ENCODE measurements at places on chromosomes 4 and X.

- no peak for DNase-seq
Measured at GRCh38 chrX:66221856-66222255, 57.8 kb downstream of the HEPH start.

DNA sequence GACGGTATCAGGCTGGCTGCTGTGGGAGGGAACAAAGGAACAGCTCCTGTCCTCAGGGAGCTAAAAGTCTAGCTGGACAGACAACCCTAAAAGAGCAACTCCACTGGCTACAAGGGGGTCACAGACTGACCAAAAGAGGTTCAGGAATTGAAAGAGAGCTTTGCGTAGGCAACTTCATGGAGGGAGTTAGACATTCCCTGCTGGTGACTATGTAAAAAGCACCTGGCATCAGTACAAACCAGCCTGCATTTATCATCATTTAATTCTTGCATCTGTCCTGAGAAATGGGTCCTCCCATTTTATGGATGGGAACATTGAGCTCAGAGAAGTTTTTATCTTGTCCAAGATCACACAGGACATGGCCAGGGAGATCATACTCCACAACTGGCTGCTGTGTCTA is 1.4 kb upstream of the LGI2 start:
- no peak for DNase-seq

GRCh38 chr4:20062054-20062453 is 189.7 kb upstream of the SLIT2 start:
- no peak for DNase-seq

- no peak for DNase-seq
Measured at GRCh38 chr4:159197260-159197884, 94.5 kb downstream of the RAPGEF2 start.

DNA sequence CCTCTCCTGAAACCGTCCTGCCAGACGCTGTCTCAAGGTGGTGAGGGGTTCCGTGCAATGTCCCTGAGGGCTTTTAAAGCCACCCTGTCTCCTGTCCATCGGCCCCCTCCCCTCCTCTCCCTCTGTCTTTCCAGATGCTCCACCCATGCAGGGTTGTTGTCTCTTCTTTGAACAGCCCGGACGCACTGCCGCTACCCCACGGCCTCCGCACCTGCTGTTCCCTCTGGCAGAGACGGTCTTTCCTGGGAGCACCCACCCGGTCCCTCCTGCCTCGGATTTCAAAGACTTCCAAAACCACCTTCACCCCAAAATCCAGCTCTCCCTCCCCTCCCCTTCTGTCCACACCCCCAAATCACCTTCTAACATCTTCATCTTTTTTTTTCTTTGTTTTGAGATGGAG is 4.1 kb upstream of the ASMT start:
- no peak for DNase-seq

DNA sequence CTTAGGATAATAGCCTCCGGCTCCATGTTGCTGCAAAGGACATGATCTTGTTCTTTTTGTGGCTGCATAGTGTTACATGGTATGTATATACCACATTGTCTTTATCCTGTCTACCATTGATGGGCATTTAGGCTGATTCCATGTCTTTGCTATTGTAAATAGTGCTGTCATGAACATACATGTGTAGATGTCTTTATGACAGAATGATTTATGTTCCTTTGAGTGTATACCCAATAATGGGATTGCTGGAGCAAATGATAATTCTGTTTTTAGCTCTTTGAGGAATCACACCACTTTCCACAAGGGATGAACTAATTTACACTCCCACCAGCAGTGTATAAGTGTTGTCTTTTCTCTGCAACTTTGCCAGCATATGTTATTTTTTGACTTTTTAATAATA is 4.6 kb downstream of the RAB33B start:
- DNase-seq: no peak

DNA sequence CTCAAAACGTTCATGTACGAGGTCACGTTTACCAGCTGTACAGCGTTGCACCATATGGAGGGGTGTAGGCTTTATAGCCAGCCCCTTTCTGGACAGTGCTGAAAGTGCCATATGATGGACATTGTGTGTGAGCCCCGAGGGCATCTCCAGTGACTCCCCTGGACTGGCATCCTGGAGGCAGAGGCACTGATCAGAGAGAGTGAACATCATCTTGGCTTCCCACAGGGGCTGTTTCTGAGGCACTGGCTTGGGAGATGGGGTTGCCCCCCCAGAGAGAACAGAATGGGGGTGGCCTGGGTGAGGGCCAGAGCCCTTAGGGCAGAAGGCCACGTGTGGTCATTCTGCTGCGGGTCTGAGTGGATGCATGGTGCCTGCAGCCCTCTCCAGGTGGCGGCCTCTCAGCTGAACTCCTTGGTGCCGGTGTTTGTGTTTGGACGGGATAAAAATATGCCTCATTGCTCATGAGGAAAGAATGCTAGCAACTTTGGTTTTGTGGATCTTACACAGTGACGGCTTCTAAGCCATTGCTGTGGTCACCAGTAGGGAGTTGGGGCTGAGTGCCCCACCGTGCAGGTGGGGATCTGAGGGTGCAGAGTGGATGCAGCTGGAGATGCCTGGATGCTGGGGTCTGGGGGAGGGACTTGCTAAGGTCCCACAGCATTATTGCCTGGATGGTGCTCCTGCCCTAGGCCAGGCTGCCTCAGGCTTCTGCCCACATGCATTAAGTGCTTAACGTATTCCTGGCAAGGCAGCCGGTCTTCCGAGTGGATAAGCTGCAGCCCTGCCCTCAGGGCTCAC is 3.4 kb downstream of the WFS1 start:
- DNase-seq: no peak

DNA sequence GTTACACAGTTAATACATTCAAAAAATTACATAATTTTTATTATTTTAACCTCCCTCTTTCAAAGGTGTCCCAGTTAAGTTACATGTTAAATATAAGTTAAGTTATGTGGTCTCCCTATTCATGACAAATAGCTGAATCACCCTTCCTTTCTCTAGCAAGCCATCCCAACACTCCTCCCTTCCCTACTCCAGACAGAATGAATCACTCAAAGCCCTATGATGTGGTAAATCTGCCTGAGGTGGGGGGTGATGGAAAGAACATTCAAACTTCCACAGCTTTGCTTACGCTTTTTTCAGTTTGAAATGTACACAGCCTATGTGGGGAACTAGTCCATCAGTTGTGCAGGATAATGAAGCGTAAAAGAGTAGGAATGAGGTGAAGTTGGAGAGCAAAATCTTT is 90.2 kb downstream of the CXCL13 start:
- no peak for DNase-seq

- no peak for DNase-seq
Measured at GRCh38 chr4:166458756-166459155, 585.7 kb downstream of the TLL1 start.

- DNase-seq: no peak
Measured at GRCh38 chr4:72136429-72136828, 104.6 kb downstream of the NPFFR2 start.

DNA sequence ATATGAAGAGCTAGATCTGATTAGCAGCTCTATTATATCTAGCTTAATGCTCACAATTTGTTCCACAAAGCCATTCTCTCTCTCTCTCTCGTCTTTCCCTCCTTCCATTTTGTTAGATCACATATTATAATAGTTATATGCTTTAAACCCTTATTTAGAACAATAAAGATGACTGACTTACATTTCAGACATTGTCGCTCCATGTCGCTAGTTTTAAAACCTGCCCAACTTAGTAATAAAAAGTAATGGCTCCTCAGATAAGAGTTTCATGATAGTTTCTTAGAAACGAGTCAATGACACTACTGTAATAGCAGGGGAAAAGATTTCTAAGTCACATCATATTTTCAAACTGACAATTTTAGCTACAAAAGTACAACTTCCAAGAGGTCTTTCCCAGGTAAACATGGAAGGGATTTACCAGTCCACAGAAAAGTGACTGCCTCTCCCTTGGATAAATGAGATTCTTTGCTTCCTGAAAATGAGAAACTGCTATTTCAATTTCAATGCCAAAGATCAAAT is 38.5 kb upstream of the YTHDC1 start:
- DNase-seq: no peak

DNA sequence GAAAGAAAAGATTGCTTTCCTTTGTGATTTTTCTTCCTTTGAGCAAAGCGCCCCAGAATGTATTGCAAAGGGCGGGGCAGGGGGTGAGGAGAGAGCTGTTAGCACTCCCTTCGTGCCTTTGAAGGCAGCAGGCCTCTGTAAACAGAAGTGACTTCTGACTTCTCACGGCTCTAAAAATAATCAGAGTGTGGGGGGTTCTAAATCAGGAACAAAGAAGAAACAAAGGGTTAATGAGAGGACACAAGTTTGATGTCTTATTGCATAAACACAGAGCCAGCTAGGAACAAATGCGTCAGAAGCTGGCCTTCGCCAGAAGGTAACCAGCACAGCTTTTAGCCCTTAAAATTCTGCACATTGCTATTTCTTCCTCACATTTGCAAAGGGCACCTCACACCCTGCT is 626.2 kb downstream of the MID1IP1 start:
- no peak for DNase-seq

GRCh38 chr4:38695809-38696208 is 31.8 kb downstream of the KLF3 start:
- no peak for DNase-seq

DNA sequence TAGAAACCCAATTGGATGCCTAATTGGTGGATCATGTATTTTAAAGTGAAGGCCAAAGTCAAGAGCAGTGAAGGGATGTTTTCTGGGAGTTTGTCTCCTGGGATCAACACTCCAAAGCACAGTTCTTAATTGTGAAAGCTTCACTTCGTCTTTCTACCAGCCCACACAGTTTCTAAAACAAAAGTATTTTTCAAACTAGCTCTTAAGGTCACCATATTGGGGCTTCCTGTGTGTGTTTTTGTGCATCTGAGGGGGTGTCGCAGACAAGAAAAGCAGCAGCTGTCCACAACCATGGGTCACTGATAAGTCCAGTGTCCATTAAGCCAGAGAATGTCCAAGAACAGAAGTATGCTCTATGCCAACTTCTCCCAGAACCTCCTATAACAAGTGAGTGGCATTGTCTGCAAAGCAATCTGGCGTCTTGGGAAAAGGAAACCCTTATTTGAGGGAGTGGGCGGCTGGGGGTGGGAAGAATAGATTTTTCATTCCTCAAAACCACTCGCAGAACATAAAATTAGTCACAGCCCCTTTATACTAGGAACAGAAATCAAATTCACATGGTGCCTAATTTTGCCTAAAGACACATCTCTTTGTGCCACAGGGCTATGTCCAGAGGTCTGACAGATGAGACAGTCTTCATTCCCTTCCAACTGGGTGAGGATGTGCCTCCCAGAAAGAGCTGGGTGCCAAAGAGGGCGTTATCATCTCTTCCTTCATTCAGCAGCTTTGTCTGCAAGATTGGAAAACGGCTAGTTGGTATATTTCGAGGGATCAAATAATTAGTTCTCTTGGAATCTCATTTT is 610.4 kb downstream of the BCOR start:
- DNase-seq: no peak

- no peak for DNase-seq
Measured at GRCh38 chr4:122882857-122883735, 39.3 kb downstream of the NUDT6 start.

GRCh38 chr4:6086846-6087245 is 68.6 kb upstream of the C4orf50 start:
- no peak for DNase-seq

DNA sequence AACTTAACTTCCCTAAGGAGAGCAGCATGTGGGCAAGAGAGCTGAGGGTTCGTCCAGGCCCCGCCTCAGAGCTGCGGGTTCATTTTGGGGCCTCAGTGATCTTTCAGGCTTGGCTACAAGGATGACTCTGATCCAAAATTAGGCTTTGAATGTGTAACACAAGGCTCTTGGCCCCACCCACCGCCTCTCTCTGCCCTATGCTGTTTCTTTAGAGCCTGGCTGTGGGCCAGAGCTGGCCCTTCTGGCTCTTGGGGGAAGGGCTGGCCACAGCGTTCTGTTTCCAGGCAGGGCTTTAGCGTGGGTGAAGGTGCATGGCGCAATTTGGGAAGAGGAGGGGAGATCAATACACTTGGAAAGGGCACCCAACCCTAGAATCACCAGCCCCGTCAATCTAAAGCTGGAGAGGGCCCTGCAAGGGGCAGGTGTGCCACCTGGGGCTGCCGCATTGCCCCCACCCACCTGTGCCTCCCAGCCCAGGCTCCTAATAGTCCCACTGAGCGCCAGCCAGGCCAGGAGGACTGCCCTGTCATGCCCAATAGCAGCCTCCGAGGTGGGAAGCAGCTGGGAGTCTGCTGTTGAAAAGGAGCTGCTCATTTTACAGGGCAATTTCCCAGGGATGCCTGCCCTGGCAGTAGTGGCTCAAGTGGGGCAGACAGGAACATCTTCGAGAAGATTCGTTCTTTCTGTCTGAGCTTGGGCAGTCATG is 84.5 kb upstream of the MAML3 start:
- DNase-seq: no peak

GRCh38 chr4:102593147-102593546 is 92.0 kb downstream of the NFKB1 start:
- DNase-seq: no peak

DNA sequence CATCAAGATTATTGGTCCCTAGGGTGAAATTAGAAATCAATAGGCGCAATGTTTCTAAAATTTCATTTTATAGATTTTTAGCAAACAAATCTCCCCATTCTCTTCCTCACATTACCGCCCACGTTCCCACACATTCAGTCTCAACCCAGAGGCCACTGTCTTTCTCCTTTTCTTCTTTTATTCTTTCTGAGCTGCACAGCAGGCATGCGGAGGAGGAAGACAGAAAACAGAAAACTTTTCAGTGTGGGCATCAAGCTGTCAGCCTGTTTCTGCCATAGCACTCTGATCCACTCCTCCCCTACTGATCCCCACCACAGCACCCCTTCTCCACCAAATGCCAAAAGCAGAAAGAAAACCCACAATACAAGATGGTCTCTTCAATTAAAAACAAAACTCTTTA is 94.8 kb upstream of the ADAMTS3 start:
- DNase-seq: no peak
